CD4-positive, CD25-positive, alpha-beta regulatory T cell (primary cell): ENCODE measurements at places on chromosomes 1 and 21.
A peak's percentile ranks its signal among the peaks of the same experiment; 100 is the strongest.

DNA sequence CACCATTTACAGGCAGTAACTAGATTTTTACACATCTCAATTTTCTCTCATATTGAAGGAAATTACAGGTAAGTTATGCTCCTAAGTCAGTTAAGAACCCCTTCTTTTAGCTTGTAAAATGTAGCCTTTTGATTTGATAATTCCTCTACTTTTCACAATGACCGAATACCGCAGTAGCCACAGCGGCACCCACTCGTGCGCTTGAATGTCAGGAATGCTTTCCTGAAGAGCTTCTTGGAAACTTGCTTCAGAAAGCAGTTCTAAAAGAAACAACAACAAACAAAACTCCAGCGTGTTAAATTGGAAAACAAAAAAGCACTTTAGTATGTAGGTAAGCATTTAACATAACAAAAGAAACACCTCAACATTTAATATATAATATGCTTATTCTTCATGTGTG, 9.9 kb upstream of the DNTTIP2 start:
- no peak for DNase-seq

DNA sequence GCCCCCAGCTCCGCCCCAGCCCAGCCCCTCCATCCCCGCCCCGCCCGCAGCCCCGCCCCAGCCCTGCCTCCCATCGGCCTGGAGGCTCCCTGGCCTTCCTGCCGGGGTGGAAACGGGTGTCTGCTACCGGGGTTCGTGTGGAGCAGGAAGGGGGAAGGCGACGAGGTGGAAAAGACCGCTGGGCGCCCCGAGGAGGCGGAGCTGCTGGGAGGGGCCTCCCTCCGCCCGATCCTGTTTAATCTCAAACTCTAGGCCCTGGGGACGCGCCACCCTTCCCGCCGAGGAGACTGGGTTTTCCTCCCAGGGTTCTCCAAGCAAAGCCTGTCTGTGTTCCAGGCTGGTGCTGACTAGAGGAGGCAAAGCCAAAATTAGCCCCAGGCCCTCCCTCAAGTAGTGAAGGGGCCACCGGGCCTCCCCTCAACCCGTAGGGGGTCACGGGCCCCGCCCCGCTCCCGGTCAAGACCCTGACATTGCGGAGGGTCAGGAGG, 16.2 kb upstream of the TTLL10 start:
- DNase-seq = peak; percentile 40

DNA sequence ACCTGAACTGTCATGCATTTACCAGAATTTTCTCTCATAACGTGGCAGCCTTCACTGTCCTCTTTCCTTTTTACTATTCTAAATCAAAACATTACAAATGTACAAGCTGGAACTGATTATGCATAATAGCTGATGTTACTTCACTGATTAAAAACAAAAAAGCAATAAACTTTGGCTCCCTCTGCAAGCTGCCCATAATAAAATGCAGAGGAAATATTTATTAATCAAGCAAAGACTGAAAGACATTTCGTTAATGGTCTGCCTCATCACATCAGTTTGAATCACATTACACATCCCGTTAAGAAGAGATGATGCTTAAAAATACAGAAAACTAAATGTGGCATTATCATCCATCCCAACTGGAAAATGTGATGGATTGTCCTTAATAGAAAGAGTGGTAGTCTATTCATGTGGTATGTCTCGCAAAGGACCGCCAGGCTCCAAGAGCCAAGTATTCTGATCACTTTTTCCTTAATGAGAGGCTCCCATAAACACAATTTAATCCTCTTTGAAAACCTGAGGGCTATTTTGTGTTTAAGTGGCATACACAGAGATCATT, 225.3 kb downstream of the RGS7 start:
- no peak for DNase-seq

DNA sequence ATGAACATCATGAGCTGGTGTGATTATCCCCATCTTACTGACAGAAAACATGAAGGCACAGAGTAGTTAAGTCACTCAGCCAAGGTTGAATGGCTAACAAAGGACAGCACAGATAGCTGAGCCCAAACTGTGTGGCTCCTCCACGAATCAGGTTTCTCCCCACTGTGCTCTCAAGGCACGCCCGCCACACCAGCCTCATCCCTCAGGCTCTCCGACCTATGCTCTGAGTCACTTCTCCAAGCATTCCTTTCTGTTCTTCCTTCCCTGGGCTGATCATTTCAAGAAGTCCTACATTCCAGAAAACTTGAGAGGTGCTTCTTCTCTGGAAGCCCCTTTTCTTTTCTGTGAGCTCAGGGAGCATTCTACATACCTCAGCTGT, 25.3 kb upstream of the SDC3 start:
- no peak for DNase-seq

DNA sequence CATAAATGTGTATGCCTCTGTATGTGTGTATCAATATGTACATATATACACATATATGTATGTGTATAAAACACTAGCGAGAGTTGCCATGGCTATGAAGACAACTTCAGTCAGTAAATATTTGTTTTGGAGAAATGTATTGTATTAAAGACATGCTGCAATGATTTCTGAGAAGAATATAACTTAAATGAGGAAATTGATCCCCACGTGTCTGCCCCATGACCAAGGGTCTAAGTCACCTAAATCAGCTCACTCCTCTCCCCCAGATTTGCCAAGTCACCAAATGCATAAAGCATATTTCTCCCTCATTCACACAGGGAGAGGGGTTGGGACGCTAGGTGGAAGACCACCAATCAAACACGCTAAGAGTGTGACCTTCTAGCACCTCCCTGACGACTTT, 58.3 kb upstream of the LYST start:
- no peak for DNase-seq

DNA sequence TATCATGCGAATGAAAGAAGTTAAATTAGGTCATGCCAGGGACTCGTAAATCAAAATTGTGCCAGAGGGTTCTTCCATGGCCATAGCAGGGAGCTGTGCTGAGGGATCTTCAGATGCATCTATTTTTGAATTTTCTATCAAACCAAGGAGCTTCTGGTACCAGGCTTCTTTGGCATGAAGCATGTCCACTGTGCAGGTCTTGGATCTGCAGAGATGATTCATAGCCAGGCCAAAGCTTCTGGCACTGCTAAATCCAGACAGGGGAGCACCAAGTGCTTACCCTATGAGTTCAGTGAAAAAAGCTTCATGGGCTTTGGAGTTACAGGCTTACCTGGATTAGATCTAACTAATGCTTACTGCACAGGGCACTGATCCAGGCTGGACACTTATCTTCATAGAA, 154.2 kb upstream of the DAB1 start:
- no peak for DNase-seq

GRCh38 chr1:233025567-233025966, 75.2 kb downstream of the NTPCR start:
- no peak for DNase-seq

DNA sequence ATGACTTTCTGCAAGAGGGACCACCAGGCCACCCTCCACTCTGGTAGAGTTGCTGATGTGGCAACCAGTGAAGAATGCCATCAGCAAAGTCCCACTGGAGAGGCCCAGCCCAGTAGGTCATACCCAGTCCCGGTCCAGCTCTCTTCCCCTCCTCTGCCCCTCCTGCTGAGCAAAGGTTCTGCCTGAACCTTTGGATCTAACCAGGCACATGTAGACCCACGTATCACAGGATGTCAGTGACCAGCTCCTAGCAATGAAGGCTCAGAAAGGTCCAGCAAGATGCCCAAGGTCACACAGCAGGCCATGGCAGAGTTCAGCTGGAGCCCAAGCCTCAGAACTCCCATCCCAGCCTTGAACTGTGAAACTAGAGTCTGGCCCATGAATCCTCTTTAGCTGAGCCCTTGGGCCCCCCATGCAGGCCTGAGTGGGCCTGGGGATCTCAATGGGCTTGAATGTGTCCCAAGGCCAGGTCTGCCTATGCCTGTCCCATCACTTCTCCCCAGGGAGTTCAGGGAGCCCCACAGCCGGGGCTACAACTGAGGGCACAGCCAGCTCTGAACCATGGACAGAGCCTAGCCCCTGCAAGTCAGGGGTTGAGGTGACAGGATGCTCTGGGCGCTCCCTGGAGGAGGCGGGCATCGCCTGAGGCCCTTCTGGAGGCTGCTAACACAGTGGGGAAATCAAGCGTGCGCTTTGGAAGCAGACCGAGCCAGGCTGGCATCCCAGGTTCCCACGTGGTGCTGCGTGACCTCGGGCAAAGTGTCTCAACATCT, 21.4 kb upstream of the PADI1 start:
- no peak for DNase-seq

- peak; percentile 29 for DNase-seq
Measured at GRCh38 chr1:155002464-155003226, at the start of gene ZBTB7B. Gene ZBTB7B (plus strand): TSS chr1:155002802. CDS start chr1:155014661, 11,859 bp downstream.

- no peak for DNase-seq
Measured at GRCh38 chr1:171922999-171923398, 81.7 kb downstream of the DNM3 start.

DNA sequence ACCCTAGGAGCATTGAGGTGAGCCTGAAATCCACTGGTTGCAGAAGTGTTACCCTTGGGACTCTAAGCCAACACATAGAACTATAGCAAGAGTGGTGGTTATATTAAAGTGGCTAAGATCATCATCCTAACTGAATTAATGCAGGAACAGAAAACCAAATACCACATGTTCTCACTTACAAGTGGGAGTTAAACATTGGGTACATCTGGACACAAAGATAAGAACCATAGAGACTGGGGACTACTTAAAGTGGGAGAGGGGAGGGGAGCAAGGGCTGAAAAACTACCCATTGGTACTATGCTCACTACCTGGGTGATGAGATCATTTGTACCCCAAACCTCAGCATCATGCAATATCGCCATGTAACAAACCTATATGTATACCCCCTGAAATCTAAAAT, 100.0 kb downstream of the SLC25A24 start:
- DNase-seq = no peak

DNA sequence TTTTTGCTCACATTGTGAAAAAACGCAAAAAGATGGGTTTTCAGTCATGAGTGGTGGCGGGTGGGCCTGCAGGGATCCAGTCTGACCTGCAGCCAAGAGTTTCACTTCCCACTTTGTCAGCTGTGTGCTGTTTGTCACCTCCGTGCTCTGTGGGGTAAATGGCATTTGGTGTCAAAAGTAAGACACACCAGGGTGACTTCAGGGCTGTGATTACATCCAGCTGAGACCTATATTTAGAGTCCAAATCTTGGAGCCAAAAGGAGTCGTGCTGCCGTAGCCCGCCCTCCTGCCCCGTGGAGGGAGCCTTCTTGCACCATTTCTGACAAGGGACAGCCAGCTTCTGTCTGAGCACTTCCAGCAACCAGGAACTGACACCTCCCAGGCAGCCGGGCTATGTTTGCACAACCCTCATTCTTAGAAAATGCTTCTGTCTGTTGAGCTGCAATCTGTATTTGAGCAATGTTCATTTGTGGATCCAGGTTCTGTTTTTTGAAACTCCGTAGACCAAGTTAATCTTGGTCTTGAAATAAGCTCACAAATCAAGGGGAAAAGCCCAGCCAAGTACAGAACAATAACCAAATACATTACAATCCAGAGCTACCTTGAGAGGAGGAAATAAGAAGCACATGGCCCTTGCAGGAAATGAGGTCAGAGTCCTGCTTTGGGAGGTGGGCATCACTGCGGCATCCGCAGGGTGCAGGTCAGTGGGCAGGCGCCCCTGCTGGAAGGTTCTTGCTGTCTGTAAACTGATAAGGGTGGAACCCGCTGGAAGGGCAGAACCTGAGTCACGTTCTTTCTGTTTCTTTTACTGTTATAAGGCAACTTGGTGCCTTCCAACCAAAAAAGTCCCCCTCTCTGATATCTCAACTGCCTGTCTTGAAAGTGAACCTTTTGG, 14.4 kb downstream of the ABCG1 start:
- peak; percentile 91 for DNase-seq

- peak; percentile 52 for DNase-seq
Measured at GRCh38 chr21:45981151-45982091, at the start of gene COL6A1. Gene COL6A1 (plus strand): TSS chr21:45981770. CDS start chr21:45981851, 81 bp downstream.

GRCh38 chr1:110173466-110174105, 23.3 kb downstream of the SLC6A17 start:
- no peak for DNase-seq

DNA sequence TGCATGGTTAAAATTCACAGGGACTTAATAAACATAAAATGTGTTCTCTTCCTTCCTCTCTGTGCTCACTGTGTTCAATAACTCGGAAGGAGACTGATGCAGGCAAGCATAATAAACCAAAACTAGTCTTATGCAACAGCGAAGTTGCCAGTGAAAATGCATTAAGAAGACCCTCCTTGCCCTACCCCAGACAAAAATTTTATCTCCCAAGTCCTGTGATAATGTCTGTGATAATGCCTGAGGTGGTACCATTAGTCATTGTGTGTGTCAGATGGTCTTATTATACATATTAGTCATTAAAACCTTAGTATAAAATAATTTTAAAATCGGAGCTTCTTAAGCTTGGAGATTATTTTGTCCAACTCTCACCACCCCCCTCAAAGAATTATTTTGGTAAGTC, 97.8 kb downstream of the NGF start:
- DNase-seq = no peak

GRCh38 chr1:95953015-95953414, 719.0 kb downstream of the RWDD3 start:
- no peak for DNase-seq

GRCh38 chr21:33259428-33259827, 6.7 kb upstream of the IL10RB start:
- no peak for DNase-seq

DNA sequence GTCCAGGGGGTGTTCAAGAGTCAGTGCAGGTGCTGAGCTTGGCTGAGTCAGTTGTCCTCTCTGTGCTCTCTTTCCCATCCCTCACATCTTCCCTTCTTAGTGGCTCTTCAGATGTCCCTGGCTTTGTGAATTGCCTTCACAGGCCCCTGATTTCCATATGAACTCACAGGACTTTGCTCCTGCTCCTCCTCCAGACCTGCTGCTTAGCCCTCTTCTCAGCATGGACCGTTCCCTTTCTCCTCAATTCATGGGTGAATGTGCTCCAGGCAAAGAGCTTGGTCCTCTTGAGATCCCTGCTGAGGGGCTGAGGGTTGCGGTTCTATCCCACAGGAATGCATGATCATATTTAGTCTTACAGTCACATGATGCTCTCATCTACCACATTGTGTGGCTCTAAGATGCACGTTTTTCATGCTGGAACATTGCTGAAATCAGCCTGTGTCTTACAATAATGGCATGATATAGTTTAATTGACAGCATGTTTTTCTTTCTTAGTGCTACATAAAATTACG, 30.5 kb downstream of the CACNA1E start:
- DNase-seq = no peak

DNA sequence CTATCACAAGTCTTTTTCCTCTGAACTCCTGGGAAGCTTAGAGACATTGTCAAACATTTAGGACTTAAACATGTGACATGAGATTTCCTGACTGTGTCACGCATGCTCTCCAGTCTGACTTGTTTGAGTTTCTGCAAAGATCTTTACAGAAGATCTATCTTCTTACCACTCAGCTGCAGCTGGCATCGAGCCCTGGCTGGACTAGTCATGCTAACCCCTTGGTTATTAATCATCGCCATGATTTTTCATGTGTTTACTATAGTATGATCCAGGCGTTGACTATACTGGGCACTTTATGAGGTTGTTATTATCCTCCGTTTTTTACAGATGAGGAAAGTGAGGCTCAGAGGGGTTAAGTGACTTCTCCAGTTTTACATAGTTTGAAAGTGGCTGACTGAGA, 18.1 kb upstream of the IRF2BP2 start:
- no peak for DNase-seq

GRCh38 chr1:20028726-20029125, 41.3 kb upstream of the PLA2G5 start:
- DNase-seq = no peak

- DNase-seq = no peak
Measured at GRCh38 chr1:111392460-111392945, 35.0 kb downstream of the OVGP1 start.
